ENCODE measurements at places on chromosomes 2 and 18. TPM values are rescaled to one million over a fixed set of nuclear protein-coding genes. Genes with fewer than 3 reads are reported as not detected.

The IL36B gene
- total RNA-seq: not detected

- DNase-seq: no peak
- H3K4me3 ChIP-seq: no peak overlapping the region
- H3K4me1 ChIP-seq: peaks cover 9% of the 10 kb centered on the region
Measured at GRCh38 chr18:23494992-23495391, 8.3 kb upstream of the RMC1 start.

DNA sequence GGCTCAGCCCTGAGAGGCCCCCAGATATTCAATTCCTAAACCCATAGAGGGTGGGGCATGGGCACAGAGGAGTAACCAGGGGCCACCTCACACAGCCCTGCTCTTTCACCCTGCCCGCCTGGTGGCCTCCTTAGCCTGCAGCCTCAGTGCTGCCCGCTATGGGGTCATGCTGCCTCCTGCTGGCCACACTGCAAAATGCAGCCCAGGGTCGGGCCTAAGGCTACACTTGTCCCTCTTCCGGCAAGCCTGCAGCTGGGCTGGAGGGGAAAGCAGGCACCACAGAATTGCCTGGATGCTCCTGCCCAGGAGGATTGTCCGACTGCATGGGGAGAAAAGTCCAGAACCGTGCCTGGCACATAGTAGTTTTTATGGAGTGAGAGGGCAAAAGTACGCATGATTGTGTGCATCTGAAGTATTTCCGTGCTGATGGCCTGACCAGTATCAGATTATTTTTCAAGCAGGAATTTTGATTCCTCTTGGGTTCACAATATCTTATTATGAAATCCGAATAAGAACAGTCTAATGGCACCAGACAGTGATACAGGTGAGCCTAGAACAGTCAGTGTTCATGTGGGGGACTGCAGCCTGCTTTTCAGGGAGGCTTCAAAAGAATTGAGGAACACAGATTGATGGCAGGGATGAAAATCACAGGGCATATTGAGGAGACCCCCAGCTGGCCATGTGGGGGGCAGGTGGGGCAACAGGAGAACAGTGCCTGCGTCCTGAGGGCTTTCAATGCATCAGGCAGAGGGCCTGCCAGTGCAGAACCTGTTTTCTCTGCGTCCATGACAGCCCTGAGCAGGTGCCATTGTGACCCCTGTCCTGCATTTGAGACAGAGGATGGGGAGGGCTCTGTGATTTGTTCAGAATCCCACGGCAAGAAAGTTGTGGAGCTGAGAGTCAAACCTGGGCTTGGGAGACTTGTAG, 51.2 kb upstream of the ALPP start:
- H3K27ac ChIP-seq: no peak overlapping the region
- no peak overlapping the region for H3K4me3 ChIP-seq
- DNase-seq: no peak
- peaks cover 8% of the 10 kb centered on the region for H3K36me3 ChIP-seq
- H3K27me3 ChIP-seq: no peaks in the 10 kb centered on the region
- H3K4me1 ChIP-seq: peaks cover 5% of the 10 kb centered on the region

DNA sequence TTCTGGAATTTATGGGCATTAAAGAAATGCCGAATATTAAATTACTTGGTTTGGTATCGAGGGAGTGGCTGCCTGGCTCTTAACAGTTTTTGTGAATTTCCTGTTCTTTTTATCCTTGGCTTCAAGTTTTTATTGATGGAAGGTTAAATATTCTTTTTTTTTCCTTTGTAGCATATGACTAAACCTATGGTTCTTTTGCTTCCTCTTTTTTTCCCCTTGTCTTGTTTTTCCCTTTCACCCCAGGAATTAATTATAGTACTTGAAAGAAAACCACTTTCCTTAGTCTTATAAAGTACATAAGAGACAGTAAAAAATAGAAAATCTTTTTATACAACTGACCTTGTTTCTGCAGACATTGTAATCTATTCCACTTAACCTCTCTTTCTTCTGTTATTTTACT, 42.4 kb downstream of the MGAT5 start:
- H3K4me3 ChIP-seq: no peak overlapping the region
- H3K4me1 ChIP-seq: peaks cover 22% of the 10 kb centered on the region

The VAPA gene
- total RNA-seq: 336 TPM

The FLACC1 gene
- total RNA-seq: 4.5 TPM

The BAZ2B gene
- total RNA-seq: 97.2 TPM

DNA sequence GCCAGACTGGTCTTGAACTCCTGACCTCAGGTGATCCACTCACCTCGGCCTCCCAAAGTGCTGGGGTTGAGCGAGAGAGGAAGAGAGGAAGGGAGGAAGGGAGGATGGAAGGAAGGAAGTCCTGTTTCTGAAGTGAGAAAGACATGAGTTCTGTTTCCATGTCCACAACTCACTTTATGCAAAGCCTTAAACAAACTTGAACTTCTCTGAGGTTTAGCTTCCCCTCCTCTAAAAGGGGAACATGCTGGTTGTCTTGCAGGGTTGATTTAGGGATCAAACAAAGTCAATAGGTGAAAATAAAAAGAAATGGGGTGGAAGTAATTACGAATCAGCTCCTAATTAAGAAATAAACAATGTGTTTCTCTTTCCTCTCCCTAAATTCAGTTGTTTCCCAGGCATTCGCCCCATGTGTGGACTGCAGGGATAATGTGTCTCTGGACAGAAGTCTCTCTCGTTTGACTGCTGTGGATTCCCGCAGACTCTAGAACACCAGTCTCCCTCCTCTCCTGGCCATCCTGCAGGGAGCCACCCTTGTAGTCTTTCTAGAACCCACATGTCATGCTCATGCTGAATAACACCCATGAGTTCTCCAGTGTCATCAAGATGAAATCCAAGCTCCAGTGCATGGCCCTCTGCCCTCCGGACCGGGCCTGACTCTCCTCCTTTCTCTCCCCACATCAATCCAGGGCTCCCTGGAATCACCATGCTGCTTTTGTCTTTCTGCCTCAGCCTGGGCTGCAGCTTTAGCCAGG, 229.3 kb upstream of the TRIB2 start:
- no peaks in the 10 kb centered on the region for H3K27me3 ChIP-seq
- H3K36me3 ChIP-seq: no peaks in the 10 kb centered on the region
- peak; percentile 64 for DNase-seq
- H3K27ac ChIP-seq: no peak overlapping the region

The DSC2 gene
- total RNA-seq: 2.1 TPM

DNA sequence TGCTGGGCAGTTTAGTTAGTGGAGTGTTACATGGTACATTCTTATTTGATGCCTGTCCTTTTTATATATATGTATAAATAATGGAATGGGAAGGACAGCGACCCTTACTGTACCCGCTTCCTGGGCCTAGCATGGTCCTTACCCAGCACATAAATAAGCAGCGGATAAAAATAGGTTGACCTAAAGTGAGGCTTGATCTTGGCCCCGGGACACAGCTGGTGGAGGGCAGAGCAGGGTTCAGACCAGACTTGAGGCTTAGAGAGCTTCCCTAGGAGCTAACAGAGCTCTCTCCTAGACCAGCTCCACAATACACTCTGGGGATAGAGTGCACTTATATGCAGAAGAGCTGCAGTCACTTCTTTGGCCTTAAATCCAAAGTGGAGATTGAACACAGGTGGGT, 46.9 kb upstream of the RPL31 start:
- peaks cover 30% of the 10 kb centered on the region for H3K4me1 ChIP-seq
- H3K4me3 ChIP-seq: no peak overlapping the region
- H3K36me3 ChIP-seq: peaks cover 3% of the 10 kb centered on the region
- H3K27ac ChIP-seq: no peak overlapping the region
- no peaks in the 10 kb centered on the region for H3K27me3 ChIP-seq

The STPG4 gene
- not detected for total RNA-seq

GRCh38 chr18:21064347-21064746, 47.3 kb downstream of the ROCK1 start:
- H3K27ac ChIP-seq: no peak overlapping the region
- no peaks in the 10 kb centered on the region for H3K36me3 ChIP-seq

GRCh38 chr2:60780721-60781120, 24.7 kb downstream of the PAPOLG start:
- H3K36me3 ChIP-seq: peaks cover 81% of the 10 kb centered on the region
- no peak for DNase-seq
- H3K27me3 ChIP-seq: no peaks in the 10 kb centered on the region
- no peak overlapping the region for H3K4me3 ChIP-seq
- no peaks in the 10 kb centered on the region for H3K4me1 ChIP-seq
- no peak overlapping the region for H3K27ac ChIP-seq

DNA sequence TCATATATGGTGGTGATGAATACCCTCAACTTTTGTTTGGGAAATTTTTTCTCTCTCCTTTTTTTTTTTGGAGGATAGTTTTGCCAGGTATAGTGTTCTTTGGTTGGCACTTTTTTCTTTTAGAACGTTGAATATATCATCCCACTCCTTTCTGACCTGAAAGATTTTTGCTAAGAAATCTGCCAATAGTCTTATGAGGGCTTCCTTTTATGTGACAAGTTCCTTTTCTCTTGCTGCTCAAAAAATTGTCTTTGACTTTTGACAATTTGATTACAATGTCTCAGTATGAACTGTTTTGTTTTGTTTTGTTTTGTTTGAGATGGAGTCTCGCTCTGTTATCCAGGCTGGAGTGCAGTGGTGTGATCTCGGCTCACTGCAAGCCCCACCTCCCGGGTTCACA, 21.5 kb downstream of the GNAL start:
- H3K4me3 ChIP-seq: no peak overlapping the region
- DNase-seq: no peak
- H3K36me3 ChIP-seq: no peaks in the 10 kb centered on the region
- H3K27ac ChIP-seq: no peak overlapping the region

- H3K36me3 ChIP-seq: no peaks in the 10 kb centered on the region
- no peak overlapping the region for H3K4me3 ChIP-seq
- no peak for DNase-seq
- no peaks in the 10 kb centered on the region for H3K27me3 ChIP-seq
- H3K4me1 ChIP-seq: no peaks in the 10 kb centered on the region
Measured at GRCh38 chr2:98715812-98716451, 15.0 kb downstream of the MGAT4A start.

The DYSF gene
- 17.4 TPM for total RNA-seq

The AAK1 gene
- 36.5 TPM for total RNA-seq

The STK39 gene
- 48.2 TPM for total RNA-seq

The ELOA2 gene
- not detected for total RNA-seq

DNA sequence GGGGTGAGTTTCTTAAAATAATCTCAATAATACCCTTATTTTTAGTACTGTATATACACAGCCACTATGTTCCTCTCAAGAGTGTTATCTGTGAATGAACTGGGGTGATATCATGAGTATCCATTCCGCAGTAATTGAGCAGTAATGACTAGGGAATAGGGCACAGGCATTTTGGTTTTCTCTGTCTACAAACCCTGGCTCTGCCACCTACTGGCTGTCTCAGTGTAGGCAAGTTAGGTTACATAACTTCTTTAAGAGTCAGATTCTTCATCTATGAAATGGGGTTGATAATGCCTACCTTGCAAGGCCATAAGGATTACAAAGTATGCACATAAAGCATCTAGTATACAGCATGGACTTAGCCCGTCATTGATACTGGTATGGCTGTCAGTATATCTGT, 555.8 kb downstream of the NRXN1 start:
- H3K27me3 ChIP-seq: no peaks in the 10 kb centered on the region
- no peak for DNase-seq
- H3K4me3 ChIP-seq: no peak overlapping the region

GRCh38 chr18:8469544-8470130, 139.6 kb upstream of the RAB12 start:
- H3K27me3 ChIP-seq: no peaks in the 10 kb centered on the region
- no peak for DNase-seq
- H3K36me3 ChIP-seq: no peaks in the 10 kb centered on the region

DNA sequence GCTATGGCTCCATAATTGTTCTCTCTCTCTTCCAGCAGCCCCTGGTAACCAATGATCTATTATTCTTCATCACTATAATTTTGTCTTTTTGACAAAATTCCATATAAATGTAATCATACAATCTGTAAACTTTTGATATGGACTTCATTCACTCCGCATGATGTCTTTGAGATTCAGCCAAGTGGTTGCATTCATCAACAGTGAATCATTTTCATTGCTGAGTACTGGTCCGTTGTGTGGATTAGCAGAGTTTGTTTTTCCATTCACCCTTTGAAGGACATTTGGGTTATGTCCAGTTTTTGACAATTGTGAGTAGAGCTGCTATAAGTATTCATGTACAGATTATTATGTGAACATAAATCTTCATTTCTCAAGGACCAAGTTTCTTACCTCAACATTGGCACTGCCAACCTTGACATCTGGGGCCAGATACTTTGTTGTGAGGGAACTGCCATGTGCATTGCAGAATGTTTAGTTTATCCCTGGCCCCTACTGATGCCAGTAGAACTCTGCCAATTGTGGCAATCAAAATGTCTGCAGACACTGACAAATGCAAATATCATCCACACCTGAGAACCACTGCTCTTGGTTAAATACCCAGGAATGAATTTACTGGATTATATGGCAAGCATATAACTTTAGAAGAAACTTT, 48.4 kb upstream of the BCL2L11 start:
- peaks cover 20% of the 10 kb centered on the region for H3K4me1 ChIP-seq
- peak overlapping the region; percentile 39 for H3K27ac ChIP-seq
- H3K36me3 ChIP-seq: no peaks in the 10 kb centered on the region

GRCh38 chr2:168530982-168531622, 75.0 kb downstream of the CERS6 start:
- no peak for DNase-seq
- peaks cover 62% of the 10 kb centered on the region for H3K4me1 ChIP-seq
- peak overlapping the region; percentile 40 for H3K27ac ChIP-seq
- no peak overlapping the region for H3K4me3 ChIP-seq
- H3K36me3 ChIP-seq: no peaks in the 10 kb centered on the region

The ALPG gene
- total RNA-seq: not detected

DNA sequence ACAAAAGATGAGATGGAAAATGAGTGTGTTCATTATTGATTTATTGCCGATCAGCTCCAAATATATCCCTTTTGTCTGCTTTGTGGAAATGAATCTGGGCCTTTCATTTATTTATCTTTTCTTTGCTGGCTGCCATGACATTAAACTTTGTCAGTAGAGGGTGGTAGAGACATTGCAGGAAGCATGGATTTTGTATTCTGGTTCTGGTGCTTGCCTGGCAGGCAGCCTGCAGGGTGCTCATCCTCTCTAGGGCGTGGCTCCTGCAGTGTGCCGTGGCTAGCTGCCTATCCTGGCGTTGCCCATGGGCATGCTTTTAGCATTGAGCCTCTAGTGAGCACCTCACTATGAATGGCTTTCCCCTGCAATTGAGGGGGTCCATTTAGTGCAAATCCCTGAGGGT, 593.1 kb downstream of the RNF144A start:
- DNase-seq: no peak
- H3K4me1 ChIP-seq: no peaks in the 10 kb centered on the region
- no peak overlapping the region for H3K27ac ChIP-seq
- H3K27me3 ChIP-seq: no peaks in the 10 kb centered on the region
- no peak overlapping the region for H3K4me3 ChIP-seq

DNA sequence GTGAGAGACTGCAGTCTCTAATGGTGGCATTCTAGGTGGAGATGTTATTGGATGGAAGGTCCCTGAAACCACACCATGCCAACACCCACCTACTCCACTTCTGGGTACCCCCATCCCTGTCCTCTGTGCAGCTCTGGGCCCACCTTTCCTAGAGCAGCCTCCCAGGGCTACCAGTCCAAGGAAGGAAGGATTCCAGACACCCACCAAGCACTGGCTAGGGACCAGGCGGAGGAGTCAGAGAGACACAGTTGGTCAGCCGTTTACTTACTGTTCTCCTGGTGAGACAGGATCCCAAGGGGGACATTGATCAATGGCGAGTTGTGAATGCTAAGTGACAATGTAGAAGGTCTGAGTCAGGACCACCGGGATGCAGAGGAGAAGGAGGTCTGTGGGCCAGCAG, 151.6 kb downstream of the TTC32 start:
- no peaks in the 10 kb centered on the region for H3K27me3 ChIP-seq
- no peaks in the 10 kb centered on the region for H3K36me3 ChIP-seq
- no peak overlapping the region for H3K27ac ChIP-seq
- no peak overlapping the region for H3K4me3 ChIP-seq
- no peak for DNase-seq
- peaks cover 30% of the 10 kb centered on the region for H3K4me1 ChIP-seq

The CRYBA2 gene
- not detected for total RNA-seq

All from esophagus muscularis mucosa (tissue), 4 donors.